NCI-H774 (cell line): ENCODE measurements at places on chromosomes 13 and 19.

DNA sequence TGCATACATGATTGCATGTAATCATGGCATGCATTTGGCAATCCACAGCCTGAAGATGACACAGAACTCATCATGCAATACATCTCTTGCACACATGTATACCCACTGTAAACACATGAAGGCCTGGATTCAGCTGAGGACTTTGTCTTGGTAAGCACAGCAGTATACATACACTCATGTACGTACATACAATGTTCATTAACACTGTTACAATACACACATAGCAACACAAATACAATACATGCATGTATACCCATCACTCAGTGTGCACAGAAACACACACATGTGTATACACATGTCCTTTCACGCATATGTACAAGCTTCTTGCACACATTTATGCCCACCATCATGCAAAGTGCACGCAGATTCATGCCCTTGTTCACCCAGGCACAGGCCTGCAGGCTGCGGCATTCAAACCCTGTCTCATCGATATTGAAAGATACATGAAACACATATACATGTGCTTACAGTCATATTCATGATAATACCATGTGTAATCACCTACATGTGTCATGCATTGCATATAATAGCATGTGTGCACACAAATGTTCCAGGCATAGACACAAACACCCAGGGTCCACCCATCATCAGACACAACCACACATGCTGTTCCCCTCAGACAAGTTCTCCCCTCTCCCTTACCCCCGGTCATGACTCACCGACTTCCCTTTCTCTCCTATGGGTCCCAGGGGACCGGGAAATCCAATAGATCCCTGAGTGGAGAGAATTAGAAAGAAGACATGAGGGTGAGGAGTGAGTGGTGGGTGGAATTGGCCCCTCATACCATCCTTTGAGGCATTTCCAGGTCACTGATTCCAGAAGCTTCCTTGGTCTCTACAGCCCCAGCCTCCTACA lies 28.7 kb downstream of the COL5A3 start:
- DNase-seq = no peak

GRCh38 chr19:31529121-31529520 lies 179.9 kb upstream of the TSHZ3 start:
- no peak for DNase-seq

GRCh38 chr13:99314640-99315176 lies 7.5 kb upstream of the GPR183 start:
- DNase-seq = no peak

- DNase-seq = no peak
These were observed 16.2 kb upstream of the DOCK9 start for GRCh38 chr13:98994080-98994479.

DNA sequence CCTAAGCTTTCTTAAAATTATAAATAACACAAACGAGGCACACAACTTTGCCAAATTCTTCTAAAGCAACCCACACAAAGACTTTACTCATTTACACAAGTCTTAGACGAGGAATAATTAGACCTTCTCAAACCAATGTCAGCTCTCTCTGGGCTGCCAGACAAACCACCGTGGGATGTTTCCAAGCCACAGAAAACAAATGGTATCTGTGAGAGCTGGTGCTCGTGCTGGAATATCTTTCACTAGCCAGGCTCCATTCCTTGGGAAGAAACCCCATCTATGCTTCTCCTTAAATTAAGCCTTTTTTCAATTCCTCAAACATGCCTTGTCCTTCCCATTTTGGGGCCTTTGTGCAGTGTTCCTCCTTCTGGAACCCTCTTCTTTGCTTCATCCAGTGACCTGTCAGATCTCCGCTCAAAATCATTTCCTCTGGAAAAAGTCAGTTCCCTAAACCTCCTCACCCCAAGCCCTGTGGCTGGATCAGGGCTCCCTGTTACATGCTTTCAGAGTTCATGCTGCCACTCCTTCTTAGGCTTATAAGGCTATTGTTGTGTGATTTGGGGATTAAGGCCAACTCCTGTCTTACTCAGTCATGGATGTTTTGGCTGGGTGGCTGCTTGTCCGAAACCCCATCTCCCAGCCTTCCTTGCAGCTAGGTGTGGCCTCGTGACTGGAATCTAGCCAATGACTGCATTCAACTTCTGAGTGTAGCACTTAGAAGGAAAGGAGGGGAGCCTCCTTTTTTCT lies 64.2 kb upstream of the GTF2F2 start:
- no peak for DNase-seq

GRCh38 chr13:87084192-87084591 lies 587.0 kb upstream of the SLITRK5 start:
- no peak for DNase-seq

- peak; percentile 7 for DNase-seq
These were observed 11.8 kb upstream of the CEACAM1 start for GRCh38 chr19:42540071-42540553.

GRCh38 chr13:114056205-114057013 lies 76.0 kb downstream of the RASA3 start:
- no peak for DNase-seq

GRCh38 chr13:66369666-66370065 lies 860.5 kb downstream of the PCDH9 start:
- DNase-seq = no peak

DNA sequence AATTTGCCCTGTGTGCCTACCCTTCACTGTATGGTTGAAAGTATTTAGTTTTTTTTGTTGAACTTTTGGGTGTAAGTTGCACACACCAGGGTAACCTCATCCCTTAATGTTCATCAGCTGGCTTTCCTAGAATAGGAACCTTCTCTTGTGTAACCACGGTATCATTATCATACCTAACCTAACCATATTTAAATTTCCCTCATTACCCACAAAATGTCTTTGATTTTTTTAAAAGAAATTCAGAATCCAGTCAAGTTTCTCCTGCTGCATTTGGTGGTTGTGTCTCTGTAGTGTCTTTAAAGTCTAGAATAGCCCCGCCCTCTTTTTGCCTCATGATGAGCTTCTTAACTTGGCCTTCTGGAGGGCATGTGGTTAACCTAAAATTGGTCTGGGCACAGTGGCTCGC lies 80.3 kb downstream of the RYR1 start:
- no peak for DNase-seq

- DNase-seq = peak; percentile 90
These were observed at the start of gene ZNF432 for GRCh38 chr19:52048555-52049501. TSS of gene ZNF432 (minus strand) at chr19:52048838. CDS start at chr19:52046868, 1,970 bp downstream.

- DNase-seq = no peak
These were observed 5.8 kb downstream of the SPHK2 start for GRCh38 chr19:48624791-48625723.

- no peak for DNase-seq
These were observed 1.7 kb downstream of the SLC7A1 start for GRCh38 chr13:29593605-29594297.

DNA sequence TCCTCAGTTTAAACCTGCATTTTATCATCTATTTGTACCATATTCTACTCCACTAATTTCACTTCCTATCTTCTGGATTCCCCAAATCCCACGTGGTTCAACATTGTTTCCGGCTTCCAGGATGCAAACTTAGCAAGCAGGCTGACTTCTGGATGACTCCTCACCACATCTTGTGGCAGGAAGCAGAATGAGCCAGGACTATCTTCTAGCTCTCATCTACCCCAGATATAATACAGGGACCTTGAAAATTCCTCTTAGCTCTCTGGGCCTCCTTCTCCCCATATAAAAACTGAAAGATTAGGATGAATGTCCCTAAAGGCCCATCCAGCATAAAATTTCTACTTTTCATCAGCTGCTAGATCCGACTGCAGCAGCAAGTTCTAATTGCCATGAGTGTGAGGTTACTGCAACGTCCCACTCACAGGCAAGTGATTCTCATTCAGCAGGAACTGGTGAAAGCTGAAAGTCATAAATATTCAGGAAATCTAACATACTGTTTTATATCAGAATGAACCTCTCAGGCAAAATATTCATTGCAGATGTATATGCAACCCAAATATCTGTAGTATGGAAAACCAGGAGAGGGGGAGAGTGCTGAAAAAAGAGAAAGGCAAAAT lies 93.4 kb downstream of the KCTD12 start:
- no peak for DNase-seq

DNA sequence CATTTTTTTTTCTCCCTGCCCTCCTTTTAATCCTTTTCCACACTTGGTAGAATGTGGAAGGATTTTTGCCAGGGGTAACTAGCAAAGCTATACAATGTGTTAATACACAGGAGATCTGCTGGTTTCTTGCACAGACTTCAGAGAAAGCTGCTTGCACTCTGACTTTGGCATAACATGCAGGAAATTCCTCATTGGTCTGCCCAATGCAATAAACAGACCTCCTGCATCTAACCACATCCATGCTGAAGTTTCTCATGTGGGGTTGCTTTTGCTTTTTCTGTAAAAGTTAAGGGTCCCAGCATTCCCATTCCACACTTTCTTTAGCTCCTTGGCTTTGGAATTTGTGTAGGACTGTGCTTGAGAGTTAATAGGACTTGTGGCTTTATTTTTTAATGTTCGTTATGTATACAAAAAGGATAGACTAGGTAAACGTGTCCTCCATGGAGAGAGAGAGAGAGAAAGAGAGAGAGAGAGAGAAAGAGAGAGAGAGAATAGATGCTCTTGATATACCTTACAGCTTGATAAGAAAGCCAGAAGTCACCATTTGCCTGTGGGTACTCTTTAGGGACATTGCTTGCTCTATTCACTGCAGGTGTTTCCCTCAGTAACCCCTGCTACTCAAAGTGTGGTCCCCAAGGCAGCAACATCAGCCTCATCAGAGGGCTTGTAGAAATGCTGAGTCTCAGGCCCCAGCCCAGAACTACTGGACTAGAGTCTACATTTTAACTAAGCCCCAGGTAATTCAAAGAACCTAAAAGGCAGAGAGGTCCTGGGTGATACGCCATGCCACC lies 170.5 kb downstream of the SHISA2 start:
- no peak for DNase-seq

- no peak for DNase-seq
These were observed 418.4 kb downstream of the EFNB2 start for GRCh38 chr13:106117035-106117434.

DNA sequence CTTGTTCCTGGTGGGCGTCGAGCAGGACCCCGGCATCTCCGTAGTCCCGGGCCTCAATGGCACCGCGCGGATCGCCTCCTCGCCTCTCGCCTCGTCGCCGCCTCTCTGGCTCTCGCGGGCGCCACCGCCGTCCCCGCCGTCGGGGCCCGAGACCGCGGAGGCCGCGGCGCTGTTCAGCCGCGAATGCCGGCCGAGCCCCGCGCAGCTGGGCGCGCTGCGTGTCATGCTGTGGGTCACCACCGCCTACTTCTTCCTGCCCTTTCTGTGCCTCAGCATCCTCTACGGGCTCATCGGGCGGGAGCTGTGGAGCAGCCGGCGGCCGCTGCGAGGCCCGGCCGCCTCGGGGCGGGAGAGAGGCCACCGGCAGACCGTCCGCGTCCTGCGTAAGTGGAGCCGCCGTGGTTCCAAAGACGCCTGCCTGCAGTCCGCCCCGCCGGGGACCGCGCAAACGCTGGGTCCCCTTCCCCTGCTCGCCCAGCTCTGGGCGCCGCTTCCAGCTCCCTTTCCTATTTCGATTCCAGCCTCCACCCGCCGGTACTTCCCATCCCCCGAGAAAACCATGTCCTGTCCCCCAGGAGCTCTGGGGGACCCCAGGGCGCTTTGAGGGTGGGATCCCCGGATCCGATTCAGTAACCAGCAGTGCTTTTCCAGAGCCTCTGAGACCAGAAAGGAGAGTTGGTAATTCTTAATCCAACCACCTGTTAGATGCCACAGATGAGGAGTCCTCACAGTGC lies 885 bp downstream of the MLNR start:
- no peak for DNase-seq

- no peak for DNase-seq
These were observed at the start of gene PEAK3 for GRCh38 chr19:2282062-2282861. TSS of gene PEAK3 (minus strand) at chr19:2282175. CDS start at chr19:2280931, 1,244 bp downstream.

DNA sequence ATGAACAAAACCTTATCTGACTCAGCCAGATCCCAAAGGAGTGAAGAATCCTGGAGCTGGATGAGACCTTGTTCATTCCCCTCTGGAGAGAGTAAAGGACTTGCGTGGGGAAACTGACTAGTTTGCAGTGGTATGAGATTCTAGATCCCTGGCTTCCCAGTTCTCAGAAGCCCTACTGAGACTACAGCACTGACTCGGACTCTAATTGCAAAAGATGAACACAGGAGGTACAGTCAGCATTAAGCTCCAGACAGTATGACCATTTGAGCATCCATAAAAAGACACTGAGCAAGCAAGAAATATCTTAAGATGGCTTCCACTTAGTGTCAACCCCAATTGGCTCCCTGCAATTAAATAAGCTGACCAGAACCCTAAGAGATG lies 6.8 kb downstream of the ZC3H4 start:
- no peak for DNase-seq

- DNase-seq = no peak
These were observed 1052.8 kb upstream of the SPRY2 start for GRCh38 chr13:81393721-81394120.

DNA sequence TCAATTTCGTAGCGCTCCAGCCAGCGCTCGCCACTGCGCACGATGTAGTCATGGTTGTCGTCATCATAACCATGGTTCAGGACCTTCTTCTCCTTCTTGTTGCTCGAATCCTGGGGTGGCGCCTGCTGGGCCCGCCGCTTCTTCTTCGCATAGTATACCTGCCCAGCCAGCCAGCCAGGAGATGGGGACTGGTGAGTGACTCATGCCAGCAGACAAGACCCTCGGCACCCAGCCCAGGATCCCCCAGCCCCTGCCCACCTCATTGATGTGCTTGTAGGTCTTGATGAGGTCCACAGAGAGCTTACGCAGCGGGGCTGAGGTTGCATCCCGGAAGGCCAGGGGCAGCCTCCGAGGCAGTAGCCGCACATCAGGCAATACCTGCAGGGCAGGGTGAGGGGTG lies 3.6 kb downstream of the DYRK1B start:
- DNase-seq = no peak

GRCh38 chr13:70172946-70173597 lies 64.8 kb upstream of the KLHL1 start:
- DNase-seq = no peak

DNA sequence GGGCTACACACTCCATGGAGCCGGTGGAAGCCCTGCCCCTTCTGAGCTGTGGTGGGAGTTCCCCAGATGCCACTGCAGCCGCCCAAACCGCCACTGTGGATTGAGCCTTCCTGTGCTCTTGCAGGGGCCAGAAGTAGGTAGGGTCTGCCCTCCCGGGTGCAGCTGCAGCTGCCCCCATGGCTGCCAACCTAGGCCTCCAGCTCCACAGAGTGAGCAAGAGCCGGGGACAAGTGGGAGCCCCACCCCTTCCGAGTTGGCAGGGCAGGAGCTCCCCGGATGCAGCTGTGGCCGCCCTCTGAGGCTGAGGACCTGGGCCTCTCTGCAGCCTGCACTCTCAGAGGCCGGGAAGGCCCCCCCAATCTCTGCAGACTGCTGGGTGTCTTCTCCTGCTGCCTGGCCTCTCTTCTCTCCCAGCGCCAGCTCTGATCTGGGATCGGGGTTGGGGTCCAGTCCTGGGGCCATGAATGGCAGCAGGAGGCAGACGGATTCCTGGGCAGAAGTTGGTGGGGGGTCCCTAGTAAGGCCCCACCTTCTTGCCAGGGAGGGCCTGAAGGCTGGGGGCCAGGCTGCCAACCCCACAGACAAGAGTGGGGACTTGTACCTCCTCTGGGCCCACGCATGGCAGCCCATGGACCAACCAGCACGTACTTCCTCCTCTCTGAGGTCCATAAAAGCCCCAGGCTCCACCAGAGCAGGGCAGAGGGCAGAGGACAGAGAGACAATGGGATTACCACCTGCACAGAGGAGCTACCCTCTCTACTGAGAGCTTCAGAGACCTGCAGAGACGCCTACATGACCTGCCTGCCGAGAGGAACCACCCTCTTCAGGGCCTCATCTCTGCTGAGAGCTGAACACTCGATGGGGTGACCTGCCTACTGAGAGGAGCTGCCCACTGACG lies 28.9 kb downstream of the AP2S1 start:
- DNase-seq = no peak
